Cortex of kidney (tissue), 1 donor: ENCODE measurements at places on chromosomes 1 and 21.

DNA sequence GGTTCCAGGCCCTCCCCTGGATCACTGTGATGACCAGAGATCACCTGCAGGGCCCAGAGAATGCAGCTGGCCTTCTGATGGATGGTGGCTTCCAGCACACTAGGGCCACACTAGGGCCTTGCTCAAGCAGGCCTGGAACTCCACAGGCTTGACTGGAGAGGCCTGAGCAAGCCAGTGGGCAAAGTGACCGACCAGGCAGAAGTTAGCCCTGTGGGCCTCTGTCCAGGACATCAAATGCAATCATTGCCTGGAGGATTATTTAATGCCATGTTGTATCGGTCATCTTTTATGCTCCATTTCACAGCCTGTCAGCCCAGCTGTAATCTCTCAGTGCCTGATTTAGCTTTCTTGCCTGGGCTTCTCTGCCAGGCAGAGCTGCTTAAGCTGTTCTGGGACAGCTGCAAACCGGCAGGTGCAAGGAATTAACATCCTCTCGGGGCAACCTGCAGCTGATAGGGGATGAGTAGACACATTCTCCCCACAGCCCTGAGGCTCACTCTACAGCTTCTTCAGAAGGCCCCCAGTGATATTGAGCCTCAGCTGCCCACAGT, 17.7 kb downstream of the NENF start:
- DNase-seq, result no peak

GRCh38 chr1:41657679-41658295, 173.3 kb upstream of the EDN2 start:
- DNase-seq, result no peak

DNA sequence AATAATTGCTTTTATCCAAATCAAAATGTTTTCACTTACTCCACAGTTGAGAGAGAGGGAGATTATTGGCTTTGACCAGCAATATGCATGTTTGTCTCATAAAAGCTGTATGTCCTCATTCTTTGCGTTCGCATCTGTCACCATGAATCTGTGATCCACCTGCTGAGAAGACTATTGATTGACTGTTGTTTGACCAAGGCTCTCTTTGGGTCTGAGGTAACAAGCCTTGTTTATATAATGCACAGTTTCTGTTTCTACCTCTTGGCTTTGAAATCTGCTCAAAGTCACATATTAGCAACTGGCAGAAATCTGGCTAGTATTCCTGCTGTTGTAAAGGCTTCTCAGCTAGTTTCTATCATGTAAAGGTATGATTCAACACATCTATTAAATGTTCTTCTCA, 157.0 kb downstream of the LYPLAL1 start:
- no peak for DNase-seq

DNA sequence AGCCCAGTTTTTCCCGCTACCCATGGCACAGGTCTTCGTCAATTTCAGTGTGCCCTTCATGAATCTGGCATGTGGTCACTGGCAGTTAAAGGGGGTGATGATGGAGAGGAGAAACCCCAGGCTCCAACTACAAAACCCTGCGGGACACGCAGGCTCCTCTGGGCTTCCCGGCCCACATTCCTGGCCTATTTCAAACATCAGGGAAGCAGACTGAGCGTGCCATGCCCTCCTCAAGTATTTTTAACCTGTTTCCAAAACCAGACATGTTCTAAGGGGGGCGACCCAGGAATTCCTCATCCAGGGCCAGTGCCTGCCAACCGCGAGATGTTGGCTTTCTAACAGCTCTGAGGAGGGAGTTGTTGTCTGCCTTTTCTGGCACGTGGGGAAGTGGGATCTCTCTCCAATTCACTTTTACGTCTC, 85.1 kb downstream of the CAPZB start:
- no peak for DNase-seq

GRCh38 chr1:51188230-51188629, 47.8 kb upstream of the RNF11 start:
- no peak for DNase-seq

DNA sequence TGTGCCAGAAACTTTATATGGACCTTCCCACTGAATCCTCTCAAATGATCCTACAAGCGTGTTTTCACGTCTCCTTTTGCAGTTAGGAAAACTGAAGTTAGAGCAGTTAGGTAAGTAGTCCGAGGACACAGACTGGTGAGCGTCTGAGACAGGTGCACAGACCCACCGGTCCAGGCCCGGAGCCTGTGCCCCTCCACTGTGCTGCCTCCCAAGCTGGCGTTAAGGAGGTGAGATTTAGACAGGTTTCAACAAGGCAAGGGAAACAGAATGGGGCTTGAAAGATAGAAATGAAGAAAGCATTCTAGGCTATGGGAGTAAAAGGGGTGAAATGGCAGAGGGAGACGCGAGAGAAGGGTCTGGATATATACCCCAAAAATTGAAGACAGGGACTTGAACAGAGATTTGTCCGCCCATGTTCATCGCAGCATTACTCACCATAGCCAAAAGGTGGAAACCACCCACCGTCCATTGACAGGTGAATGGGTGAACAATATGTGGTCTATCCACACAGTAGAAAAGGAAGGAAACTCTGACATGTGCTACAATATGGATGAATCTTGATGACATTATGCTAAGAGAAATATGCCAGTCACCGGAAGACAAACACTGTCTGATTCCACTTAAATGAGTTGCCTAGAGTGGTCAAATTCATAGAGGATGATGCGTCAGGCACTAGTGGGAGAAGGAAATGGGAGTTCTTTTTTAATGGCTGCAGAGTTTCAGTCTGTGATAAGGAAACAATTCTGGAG, 15.7 kb upstream of the PKP1 start:
- DNase-seq, result no peak

GRCh38 chr1:203138066-203138465, 10.5 kb downstream of the ADORA1 start:
- DNase-seq, result no peak

GRCh38 chr1:10432910-10433700, 2.9 kb downstream of the CENPS start:
- no peak for DNase-seq
